Activated T-helper 17 cell treated with anti-CD3 and anti-CD28 coated beads, Interleukin-2, amount 50 U/mL, for 72 hours (primary cell): ENCODE measurements at places on chromosomes 7 and 10.

DNA sequence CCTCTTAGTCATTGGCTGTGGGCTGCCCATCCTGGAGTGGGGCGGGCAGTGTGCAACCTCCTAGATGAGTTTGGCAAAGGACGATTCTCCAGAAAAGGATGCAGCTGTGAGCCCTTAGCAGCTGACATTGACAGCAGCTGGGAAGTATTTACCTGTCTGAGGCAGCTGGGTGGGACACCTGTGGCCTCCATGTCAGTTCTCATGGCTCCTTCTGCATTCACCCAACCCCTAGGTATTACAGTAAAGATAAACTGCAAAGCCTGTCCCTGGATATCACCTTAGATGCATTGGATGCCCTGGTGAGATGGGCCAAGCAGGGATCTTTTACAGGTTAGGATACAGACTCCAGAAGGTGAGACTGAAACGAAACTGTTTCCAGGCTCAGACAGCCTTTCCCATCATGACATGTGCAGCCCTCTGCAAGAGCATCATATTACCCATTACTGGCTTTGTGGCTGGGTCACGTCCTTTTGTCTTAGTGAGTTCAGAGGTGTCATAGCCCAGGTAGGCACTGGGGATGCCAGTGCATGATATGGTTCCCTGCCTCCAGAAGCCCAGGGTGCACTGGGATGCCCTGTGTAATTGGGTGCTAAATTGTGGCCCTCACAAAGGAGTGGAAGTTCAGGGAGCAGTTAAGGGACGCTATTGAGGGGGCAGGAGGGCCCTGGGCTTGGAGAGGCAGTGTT is 28.9 kb downstream of the MINDY4 start:
- ATAC-seq = no peak

- no peak for ATAC-seq
These were observed 180.7 kb downstream of the CPEB3 start for GRCh38 chr10:92110039-92110794.

DNA sequence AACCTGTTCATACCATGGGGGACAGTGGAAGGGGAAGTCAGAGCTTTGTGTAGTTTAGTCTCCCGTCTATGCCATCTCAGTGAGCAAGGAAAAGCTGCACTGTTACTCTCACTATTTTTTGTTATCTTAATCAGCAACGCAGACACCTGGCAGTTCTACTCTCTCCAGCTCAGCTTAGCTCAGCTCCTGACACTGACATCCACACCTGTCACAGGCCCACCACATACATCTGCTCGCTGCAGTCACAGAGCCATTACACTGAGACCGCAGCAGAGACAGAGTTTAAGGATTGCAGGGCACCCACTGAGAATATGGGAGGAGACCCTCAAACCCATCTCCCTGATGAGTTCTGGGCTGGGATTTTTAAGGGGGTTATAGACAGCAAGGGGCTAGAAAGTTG is 257.3 kb upstream of the AKR1E2 start:
- ATAC-seq = no peak

- ATAC-seq = no peak
These were observed 98.8 kb downstream of the ELFN1 start for GRCh38 chr7:1768832-1769231.

- ATAC-seq = no peak
These were observed 8.7 kb upstream of the BAZ1B start for GRCh38 chr7:73530800-73531199.

- ATAC-seq = peak; percentile 84
These were observed 22.2 kb upstream of the PARP12 start for GRCh38 chr7:140084972-140085371.

DNA sequence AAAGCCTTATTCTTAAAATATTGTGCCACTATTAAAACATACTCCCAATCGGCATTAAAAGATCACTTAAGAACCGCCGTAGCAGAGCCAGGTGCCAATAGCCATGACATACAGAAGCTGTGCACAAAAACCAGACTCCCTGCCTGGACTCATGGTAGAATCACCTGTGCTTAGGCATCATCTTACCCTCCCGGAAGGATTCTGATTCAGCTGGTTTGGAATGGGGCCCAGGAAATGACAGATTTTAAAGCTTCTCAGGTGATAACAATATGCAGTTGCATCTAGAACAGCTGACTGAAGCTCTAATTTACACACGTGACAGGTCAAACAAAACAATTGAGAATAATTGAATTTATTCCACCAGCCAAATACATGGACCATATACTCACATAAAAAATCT is 10.7 kb downstream of the A1CF start:
- no peak for ATAC-seq

DNA sequence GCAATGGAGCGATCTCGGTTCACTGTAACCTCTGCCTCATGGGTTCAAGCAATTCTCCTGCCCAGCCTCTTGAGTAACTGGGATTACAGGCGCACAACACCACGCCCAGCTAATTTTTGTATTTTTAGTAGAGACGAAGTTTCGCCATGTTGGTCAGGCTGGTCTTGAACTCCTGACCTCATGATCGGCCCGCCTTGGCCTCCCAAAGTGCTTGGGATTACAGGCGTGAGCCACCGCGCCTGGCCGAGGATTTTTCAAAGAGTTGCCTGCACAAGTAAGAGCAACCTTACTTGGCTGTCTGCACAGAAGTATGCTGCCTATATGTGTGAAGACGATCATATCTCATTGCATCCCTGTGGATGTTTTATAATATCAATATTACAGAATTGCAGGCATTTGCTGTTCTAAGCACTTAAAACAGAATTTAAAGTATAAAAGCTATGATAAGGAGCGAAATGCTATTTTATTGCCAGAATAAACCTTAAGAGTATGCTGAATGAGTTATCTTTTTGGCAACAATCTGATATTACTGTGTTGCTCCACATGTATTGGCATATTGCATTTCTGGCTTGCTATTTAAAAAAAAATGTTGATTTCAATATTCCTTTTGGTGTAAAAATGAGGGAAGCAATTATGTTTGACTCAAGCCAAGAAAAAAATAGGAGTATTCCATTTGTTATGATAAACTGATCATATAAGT is 379.4 kb upstream of the SEMA3D start:
- ATAC-seq = no peak

- ATAC-seq = peak; percentile 70
These were observed 338.2 kb upstream of the PRKCQ start for GRCh38 chr10:6918305-6918704.

DNA sequence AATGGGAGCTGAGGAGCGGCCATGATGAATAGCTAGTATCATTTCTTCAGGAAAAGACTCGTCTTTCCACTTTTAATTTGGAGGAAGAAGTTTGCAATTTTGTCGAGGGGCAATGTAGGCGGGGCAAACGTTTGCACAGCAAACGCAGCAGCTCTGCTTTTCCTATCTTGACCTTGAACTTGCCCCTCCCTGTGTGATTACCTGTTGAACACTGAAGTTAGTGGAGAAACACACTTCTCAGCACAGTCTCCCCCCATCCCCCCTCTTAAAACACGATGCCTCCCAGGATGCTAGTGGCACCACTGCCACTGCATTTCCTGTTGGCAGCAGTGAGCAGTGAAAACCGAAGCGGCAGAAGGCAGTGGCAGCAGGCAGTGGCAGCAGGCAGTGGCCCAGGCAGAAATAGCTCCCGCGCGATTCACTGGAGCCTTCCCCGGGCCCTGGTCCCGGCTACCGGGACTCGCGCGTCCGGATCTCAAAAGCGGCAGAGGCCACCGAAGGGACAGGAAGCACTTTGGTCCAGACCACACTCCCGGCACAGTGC is at the start of gene EPDR1:
TSS of gene EPDR1 (plus strand) at position 336 of the 544 bp plus-strand sequence. CDS start 300 bp downstream, outside the sequence.
- ATAC-seq = peak; percentile 14

DNA sequence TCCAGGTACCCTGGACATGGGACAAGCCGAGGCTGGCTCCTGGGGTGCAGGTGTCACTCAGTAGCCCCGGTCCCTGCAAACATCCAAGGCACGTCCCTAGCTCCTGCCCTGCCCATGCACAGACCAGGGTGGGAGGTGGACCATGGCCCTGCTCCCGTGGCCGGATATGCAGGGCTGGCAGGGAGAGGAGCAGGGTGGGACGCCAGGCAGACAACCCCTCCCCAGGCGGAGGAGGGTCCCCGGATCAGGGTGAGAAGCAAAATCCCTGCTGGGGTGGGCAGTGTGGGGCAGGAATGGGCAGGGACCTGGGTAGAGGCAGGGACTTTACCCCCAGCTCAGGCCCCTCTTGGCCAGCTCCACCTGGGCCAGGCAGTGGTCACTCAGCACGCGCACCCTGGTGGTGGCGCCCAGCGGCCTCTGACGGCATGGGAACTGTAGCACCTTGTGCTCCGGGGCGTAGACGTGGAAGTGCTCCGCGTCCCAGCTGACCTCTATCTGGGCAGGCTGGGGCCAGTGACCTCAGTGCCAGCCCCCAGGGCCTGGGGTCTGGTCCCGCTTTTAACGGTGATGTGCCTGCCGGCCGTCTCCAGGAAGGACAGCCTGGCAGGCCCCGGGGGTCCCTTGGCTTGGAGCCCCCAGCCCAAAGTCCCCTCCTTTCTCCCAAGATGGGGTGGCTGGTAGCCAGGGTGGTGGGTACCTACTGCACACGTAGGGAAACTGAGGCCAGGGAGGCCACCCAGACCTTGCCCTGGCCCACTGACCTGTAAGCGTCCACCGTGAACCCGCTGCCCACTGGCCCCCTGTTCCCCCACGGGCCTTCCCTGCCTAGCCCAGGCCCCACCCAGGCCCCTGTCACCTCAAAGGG is 1.2 kb downstream of the GRIFIN start:
- no peak for ATAC-seq
